CD4-positive, alpha-beta T cell treated with Interleukin-12 subunit alpha and Interleukin-12 subunit beta, for 1 hour (primary cell): ENCODE measurements at places on chromosomes 3 and 15.

DNA sequence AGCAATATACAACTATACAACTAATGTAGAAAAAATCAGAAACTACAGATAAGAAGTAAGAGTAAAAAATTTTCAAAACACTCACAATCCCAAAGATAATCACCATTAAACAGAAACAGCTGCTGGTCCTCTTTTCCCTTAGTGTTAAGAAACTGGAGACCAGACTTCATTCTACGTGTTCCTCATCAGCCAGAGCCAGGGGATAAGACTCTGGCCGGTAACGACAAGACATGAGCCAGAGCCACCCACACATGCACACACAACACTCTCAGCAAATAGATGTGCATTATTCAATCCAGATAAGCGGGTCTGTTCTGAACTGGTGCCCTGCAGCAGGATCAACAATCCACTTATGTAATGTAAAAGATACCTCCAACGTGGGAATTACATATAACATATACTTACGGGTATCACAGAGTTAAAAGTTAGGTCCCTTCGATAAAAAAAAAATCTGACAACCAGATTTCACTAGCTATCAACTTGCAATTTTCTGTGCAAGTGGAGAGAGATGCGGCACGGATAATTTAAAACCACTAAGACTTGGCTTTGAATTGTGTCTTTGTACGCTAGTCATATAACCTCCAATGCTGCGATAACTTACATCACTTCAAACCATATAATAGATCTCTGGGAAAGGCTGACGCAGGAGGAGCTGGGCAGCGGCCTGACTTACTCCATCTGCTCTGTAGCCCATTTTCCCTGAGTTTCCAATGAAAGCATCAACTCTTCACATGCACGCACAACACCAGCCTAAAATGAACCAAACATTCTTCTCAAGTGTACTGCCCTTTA is 17.8 kb downstream of the PRICKLE2 start:
- no peak for DNase-seq

DNA sequence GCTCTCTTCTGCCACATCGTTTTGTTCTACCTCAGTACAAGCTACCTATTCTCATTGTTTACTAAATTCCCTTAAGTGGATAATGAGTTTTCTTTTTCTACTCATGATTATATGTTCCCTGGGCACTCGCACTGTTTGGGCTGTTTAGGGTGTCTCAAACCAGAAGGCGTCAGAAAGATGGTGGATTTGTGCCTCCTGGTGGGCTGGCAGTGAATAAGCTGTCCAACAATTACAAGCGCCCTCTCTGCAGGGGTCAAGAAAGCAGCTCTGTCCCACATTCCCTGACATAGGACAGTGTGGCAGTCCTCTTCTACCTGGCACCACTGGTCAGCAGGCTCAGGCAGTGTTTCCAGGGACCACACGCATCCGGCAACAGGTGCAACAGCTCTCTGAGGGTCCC is 173.4 kb upstream of the PPP2R3A start:
- DNase-seq: no peak

- peak; percentile 36 for DNase-seq
Observed at GRCh38 chr3:112357930-112358780, 25.2 kb downstream of the CD200 start.

DNA sequence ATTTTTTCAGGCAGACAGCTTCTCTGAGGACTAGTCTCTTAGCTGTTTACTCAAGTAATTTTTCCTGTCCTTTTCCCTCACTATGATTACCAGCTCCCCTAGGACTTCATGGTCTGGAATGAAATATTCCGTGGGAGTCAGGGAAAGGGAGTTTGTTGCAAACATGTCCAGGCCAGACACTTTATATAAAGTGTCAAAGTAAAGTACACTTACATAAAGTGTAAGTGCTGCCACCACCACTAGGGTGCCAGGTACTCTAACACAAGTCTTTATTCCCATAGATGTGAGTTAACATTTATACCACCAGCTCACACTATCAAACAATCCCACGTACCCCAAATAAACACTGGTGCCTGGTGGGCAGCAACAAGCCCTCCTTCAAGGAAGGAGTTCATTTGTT is 179.8 kb downstream of the SNRPN start:
- DNase-seq: no peak

GRCh38 chr3:54858093-54858785 is 69.6 kb downstream of the LRTM1 start:
- DNase-seq: no peak

DNA sequence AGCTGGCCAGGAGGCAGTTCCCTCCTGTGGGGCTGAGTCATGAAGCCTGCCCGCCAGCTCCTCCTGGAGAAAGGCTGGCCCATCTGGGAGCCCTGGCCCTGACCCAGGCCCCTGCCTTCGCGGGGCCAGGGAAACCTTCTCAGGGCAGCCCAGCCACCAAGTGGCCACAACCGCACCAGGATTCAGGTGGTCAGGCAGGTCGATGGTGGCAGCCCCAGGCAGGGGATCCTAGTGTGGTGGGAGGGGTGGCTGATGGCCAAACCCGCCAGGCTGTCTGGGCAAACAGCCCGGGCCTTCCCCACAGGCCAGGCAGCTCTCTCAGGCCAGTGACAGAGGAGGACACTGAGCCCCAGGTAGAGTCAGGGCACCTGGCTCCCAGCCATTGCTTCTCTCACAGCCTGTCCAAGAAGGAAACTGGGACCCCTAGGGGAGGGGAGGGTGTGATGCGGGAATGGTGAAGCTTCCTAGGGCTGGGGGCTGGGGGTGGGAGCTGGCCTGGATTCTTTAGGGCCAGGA is 1.2 kb downstream of the TWF2 start:
- no peak for DNase-seq

DNA sequence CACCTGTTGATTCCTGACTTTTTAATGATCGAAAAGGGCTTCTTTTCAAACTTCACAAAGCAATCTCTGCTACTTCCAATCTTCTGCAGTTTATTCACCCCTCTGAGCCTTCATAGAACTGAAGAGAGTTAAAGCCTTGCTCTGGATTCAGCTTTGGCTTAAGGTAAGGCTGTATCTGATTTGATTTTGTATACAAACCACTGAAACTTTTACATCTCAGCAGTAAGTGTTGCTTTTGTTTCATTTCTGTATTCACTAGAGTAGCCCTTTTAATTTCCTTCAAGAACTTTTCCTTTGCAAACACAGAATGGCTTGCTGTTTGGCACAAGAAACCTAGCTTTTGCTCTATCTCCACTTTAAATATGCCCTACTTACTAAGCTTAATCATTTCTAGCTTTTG is 1193.0 kb upstream of the GBE1 start:
- DNase-seq: no peak

- DNase-seq: no peak
Observed at GRCh38 chr15:91915576-91915975, 62.1 kb downstream of the SLCO3A1 start.

GRCh38 chr3:132536442-132537153 is 60.5 kb upstream of the ACKR4 start:
- no peak for DNase-seq

DNA sequence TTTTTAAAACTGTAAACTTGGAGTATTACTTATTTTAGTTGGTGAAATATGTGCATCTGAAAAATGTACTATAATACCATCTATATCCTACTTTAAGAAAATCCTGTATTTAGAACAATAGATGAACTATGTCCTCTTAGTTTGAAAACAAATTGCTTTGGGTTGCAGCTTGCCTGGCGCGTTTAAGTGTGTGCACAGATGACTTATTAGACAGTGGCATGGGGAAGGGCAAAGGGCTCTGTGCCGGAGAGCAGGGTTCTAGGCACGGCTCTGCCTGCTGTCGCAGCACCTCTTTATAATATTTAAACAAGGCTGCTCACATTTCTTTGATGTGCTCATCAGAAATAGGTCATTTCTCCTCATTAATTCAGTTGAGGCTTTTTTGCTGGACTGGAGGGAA is 10.0 kb downstream of the PXK start:
- no peak for DNase-seq

DNA sequence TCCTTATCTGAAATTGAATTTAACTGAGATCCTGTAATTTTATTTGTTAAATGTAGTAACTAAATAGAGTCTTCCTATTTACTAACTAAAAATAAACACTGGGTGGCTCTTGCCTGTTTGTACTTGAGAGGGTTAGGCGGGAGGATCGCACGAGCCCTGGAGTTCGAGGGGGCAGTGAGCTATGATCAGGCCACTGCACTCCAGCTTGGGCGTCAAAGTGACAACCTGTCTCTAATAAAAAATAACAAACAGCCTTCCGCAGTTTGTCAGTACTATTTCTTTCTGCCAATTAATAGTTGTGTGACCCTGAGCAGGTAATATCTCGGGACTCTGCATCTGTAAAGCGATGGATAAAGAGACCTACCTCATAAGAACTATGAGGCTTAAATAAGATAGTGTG is 768 bp upstream of the PDE12 start:
- no peak for DNase-seq

DNA sequence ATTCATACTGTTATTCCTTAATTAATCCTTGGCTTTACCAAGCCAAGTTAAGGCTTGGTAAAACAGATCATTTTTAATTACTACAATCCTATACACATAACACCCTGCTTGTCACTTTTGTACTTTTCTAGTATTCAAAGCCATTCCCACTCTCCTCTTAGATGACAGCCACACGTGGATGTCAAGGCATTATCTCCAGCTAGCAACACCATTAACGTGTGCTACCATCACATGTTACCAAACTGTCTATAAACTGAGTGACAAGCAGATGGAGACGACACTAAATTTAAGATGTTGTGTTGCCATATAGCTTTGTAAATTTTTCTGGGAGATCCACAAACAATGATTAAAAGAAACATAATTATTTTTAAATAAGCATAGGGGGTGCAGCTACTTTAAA is 103.7 kb downstream of the UACA start:
- DNase-seq: no peak

DNA sequence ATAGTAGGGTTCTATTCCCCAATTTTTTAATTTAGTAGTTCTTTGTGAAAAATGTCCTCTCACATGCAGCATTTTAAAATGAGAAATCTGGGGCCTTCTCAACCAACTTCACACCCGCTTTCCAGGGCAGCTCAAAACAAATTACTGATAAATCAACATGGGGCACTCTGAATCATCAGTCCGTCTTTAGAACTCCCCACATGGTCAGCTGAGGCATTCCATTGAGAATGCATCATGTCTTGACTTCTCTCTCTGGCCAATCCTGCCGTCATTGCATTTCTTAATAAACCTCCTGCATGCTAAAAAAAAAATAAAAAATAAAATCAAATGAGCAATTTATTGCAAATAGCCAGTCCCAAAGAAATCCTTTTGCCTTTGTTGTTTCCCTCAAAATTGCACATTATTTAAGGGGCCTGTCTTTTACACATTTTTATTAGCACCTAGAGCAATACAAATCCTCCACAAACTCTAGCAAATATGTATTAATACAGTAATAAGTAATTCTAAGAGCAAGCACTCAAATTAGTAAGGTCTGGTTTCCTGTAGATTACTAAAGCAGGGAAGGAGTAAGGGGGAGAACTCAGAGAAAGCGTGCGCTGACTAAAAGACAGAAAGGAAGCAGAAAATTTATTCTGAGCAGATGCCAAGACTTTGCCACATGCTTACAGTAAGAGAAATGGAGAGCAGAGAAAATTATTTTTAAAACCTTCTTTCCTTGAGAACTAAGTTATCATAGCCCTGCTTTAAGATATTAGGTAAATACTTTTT is 175.7 kb downstream of the TNIK start:
- no peak for DNase-seq

DNA sequence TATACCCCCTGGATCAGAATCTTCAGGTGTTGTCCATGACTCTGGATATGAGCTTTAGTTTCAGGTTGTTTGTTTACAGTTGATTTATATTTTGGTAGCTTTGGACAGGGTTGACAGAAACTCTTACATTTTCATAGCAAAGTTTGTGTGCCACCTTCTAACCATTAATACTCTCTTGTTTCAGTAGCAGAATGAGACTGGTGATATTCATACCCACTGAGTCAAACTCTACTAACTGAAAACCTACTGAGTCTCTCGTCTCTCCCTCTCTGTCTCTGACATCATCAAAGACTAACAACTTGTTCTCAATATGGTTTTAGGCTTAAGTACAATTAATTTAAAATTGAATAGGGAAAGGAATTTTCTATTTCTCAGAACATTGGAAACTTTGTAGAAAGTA is 282.3 kb downstream of the CNTN6 start:
- DNase-seq: no peak

- peak; percentile 50 for DNase-seq
Observed at GRCh38 chr15:25863111-25863967, at the start of gene ATP10A. Gene ATP10A (minus strand): TSS chr15:25863327. CDS start chr15:25863096, 231 bp downstream.

- no peak for DNase-seq
Observed at GRCh38 chr3:120200493-120201235, 84.4 kb downstream of the GPR156 start.

GRCh38 chr3:196350067-196350466 is 11.9 kb upstream of the TM4SF19 start:
- DNase-seq: no peak

- DNase-seq: peak; percentile 54
Observed at GRCh38 chr15:59688423-59688781, 718 bp downstream of the BNIP2 start.

- no peak for DNase-seq
Observed at GRCh38 chr3:188209034-188209433, 55.1 kb downstream of the LPP start.

DNA sequence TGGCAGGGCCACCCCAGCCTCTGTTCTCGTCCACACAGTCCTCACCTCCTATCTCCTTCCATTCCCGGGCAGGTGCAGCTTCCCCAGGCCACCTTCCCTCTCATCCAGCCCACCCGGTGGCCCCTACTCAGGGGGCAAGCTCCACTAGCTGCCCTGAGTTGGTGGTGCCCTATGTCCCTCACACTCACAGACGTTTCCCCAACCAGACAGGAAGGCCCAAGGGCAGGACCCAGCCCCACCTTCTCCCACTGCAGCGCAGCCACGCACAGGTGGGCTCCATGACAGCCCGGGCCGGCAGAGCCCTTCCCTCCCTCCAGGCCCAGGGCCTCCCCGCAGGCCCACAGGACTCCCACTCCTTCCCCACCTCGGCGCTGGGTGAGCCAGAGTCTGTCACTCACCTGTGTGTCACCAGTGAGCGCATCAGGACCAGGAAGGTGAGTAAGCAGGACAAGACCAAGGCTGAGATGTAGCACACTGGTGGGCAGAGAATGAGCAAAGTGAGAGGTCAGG is 11.1 kb downstream of the ISLR start:
- DNase-seq: no peak

DNA sequence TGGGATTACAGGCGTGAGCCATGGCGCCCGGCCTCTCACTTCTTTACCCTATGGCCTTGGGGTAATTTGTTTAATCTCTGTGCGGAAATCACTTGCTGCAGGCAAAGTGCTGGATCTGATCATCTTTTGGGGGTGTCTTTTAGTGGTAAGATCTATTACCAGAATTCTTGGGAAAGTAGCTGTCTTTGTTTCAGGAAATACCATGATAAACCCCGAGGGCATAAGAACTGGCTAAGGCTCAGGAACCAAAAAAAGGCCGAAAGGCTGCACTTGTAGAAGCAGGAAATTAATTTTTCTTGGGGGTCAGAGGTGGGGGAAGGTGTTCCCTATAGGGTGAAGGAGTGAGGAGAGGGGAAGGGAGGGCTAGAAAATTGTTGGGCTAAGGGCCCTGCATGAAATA is 22.7 kb upstream of the IGF2BP2 start:
- DNase-seq: no peak

GRCh38 chr3:51391566-51392354 is 675 bp downstream of the RBM15B start:
- DNase-seq: peak; percentile 62
